ENCODE measurements at places on chromosomes 12 and 14.

DNA sequence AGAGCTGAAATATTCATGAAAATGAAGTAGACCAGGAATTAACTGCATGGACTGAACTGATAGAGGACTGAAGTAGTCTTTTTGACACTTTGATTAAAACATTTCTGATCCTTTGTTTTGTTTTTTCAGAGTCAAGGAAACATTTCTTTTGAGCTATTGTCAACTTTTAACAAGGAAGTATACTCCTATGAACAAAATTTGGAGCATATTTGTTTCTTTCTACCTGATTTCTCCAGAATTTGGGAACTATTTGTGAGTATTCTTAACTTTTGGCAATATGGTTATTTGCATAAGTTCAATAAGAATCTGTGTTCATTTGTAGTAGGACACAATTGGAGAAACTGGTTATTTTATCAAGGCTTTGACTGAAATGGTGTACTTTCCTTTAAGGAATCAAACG is 71.3 kb upstream of the HECTD1 start:
- H3K36me3 ChIP-seq, result peaks cover 1% of the 10 kb centered on the region
- no peak overlapping the region for H3K27ac ChIP-seq
- peaks cover 9% of the 10 kb centered on the region for H3K4me1 ChIP-seq
- no peaks in the 10 kb centered on the region for H3K27me3 ChIP-seq
- no peak overlapping the region for H3K4me3 ChIP-seq
- DNase-seq, result no peak

DNA sequence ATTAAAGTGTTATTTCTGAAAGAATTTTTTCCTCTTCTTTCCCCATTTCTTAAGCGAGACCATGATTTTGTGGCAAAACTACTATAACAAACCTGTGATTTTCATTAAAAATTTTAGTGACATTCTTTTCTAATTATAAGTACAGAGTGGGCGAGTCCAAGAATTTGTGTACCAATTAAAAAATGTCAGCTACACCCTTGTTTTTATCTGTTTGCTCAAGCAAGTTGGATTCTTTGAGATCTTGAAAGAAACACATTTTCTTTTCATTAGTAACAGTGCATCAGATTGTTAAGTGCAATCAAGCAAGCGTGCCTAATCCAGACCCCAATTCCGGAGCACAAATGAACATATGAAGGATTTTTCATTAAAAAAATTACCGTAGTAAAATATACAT is 338.8 kb upstream of the DDHD1 start:
- H3K27ac ChIP-seq, result no peak overlapping the region
- H3K4me3 ChIP-seq, result no peak overlapping the region
- H3K27me3 ChIP-seq, result peaks cover 5% of the 10 kb centered on the region
- no peak for DNase-seq
- H3K36me3 ChIP-seq, result no peaks in the 10 kb centered on the region
- H3K4me1 ChIP-seq, result no peaks in the 10 kb centered on the region

- no peaks in the 10 kb centered on the region for H3K36me3 ChIP-seq
- H3K4me3 ChIP-seq, result no peak overlapping the region
- H3K27ac ChIP-seq, result no peak overlapping the region
- no peaks in the 10 kb centered on the region for H3K4me1 ChIP-seq
- peaks cover 6% of the 10 kb centered on the region for H3K27me3 ChIP-seq
Observed at GRCh38 chr12:56391721-56392120, 29.1 kb upstream of the APOF start.

DNA sequence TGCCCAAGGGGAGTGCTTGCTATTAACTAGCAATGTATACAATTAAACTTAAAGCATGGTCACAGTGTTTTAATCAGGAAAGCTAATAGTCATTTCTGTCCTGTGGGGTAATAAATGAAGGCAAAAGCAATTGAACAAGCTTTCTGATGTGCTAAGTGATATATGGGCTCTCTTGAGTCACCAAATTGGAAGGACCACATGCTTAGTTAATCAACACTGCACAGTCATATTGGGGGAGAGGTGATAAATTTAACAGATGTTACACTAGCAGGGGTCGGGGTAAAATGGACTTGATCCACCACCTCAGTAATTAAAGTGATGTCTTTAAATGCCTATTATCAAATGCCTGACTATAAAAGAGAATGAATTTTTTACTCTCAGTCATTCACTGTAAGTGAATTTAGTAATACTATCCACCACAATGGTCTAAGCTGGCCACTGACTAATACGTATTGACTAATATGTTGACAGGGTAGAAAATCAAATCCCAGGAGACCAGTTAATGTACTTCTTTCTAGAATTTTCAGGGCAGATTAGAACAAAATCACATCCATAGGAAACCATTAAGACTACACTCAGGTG is 736.3 kb downstream of the RPS29 start:
- no peak overlapping the region for H3K4me3 ChIP-seq
- H3K27me3 ChIP-seq, result no peaks in the 10 kb centered on the region
- H3K27ac ChIP-seq, result no peak overlapping the region
- H3K4me1 ChIP-seq, result no peaks in the 10 kb centered on the region

DNA sequence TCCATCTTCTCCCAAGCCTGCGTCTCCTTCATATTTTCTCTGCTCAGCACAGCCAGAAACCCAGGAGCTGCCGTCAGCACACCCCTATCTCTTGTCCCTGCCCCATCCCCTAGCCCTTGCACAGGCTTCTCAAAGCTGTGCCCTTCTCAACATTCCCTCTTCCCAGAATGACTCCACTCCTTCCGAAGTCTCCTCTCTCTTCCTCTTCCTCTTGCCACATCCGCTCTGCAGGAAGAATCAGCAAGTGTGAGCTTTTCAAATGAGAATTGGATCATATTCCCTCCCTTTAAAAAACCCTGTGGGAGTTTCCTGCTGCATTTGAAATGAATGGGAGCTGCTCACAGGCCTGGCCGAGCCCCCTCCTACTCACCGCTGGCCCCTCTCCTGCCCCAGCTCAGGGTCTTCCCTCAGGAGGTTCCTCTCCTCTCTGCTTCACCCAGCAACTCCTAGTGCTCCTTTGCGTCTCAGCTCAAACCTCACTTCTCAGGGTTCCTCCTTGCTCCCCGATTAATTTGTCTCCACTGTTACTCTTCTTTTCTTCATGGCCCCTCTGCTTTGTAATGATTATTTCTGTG is 528.5 kb upstream of the CCDC196 start:
- H3K36me3 ChIP-seq, result peaks cover 2% of the 10 kb centered on the region
- DNase-seq, result no peak
- H3K4me1 ChIP-seq, result peaks cover 24% of the 10 kb centered on the region
- H3K27me3 ChIP-seq, result peaks cover 2% of the 10 kb centered on the region
- H3K4me3 ChIP-seq, result no peak overlapping the region

DNA sequence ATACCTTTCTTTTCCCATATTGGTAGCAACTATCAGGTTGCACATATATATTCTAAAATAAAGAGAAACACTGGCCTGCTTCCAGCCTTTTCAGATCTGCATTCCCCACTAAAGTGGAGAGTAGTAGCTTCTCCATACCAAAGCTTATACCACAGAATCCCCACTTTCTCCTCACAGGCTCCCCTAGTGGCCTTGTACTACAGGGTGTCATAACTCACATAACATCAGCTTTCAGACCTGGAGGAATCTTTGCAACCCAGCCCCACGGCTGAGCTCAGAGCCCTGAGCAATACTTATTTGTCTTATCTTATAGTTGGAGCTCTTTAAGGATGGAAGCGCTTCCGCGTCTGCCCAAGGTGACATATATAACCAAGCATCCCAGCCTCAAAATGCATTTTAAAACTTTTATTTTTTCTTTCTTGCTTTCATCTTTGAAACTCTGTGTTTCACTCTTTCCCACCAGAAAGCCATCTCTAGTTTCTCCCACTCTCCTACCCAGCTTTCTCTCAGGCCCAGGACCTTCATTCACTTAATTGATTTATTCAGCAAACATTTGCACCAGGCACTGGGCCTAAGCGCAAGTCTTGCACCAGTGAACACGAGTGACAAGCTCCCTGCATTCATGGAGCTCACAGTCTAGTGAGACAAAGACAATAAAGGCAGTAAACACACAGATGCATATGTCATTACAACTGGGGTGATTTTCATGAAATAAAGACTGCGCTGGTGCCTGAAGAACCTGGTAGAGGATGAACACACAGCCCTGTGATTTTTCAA is 254.7 kb downstream of the IPO8 start:
- no peak overlapping the region for H3K4me3 ChIP-seq
- H3K4me1 ChIP-seq, result no peaks in the 10 kb centered on the region
- no peaks in the 10 kb centered on the region for H3K36me3 ChIP-seq
- no peak overlapping the region for H3K27ac ChIP-seq
- H3K27me3 ChIP-seq, result peaks cover 2% of the 10 kb centered on the region

DNA sequence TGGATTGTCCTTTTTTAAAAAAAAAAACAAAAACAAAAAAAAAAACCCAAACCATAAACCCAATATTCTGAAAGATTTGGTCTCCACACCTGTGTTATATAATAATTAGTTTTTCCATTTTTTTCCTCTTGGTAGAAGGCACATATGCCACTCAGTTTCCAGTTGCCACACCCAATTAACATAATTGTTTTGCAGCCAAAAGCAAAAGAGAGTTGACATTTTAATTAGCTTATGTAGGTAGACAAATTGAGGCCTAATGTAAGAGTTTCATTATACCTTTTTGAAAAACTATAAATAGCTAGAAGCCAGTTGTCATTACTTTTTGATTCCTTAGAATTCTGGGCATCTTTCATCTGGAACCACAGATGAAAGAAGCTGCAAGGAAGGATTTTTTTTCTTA is 21.0 kb downstream of the PTPN11 start:
- H3K27me3 ChIP-seq, result no peaks in the 10 kb centered on the region
- no peak overlapping the region for H3K27ac ChIP-seq
- DNase-seq, result no peak
- H3K4me1 ChIP-seq, result peaks cover 6% of the 10 kb centered on the region
- H3K36me3 ChIP-seq, result peaks cover 2% of the 10 kb centered on the region

DNA sequence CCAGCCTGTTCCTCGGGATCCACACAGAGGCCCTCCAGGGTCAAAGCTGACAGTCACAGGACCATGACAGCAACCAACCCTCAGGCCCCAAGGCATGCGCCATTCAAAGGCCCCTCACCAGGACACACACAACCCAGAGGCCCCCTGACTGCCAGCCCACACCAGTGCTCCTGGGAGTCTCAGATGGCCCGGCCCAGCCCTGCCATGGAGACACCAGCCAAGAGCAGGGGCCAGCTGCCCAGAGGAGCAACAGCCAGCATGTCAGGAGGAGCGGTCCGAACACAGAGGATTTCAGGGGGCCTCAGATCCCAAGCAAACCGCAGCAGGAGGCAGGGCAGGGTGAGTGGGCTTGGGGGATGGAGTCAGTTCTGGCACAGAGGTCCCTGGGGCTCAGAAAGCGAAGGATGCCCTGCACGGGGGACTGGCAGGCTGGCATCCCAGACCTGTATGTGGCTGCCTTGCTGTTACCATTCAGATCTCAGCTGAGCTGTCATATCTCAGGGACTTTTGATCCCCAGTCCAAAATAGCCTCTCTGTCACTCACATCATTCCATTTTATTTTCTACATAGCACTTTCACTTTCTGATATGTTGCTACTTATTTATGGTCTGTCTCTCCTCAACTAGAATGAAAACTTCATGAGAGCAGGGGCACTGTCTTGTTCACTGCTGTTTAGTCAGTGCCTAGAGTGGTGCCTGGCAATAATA is 4.8 kb downstream of the TMEM229B start:
- no peak overlapping the region for H3K4me3 ChIP-seq
- no peak overlapping the region for H3K27ac ChIP-seq

DNA sequence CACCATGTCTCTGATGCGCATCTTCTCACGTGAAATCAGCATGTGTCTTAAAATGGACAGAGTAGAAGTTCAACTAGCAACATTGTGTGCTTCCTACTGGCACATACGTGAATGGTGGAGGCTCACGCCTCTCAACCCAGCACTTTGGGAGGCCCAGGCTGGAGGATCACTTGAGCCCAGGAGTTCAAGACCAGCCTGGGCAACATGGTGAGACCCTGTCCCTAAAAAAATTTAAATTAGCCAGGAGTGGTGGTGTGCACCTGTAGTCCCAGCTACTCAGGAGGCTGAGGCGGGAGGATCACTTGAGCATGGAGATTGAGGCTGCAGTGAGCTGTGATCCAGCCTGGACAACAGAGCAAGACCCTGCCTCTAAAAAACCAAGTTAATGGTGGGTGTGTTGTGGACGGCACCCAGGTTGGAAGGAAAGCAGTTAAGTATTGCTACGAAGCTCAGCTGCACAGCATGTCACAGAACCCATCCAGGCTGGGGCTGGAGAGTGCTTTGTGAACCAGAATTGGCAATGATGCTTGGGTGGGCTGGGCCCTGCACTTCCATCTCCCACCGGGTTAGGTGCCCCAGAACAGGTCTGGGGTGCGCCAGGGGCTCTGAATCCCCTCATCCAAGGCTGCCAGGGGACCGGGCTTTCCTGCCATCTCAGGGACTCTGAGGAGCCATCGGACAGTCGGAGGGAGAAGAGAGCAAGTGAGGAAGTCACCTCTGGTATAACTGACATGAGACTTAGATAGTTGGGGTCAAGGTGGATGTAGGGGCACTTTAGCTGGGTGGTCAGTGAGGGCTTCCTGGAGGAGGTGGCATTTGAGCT is 33.0 kb upstream of the ULK1 start:
- no peaks in the 10 kb centered on the region for H3K36me3 ChIP-seq
- H3K27ac ChIP-seq, result no peak overlapping the region
- DNase-seq, result no peak
- no peak overlapping the region for H3K4me3 ChIP-seq
- peaks cover 2% of the 10 kb centered on the region for H3K4me1 ChIP-seq

DNA sequence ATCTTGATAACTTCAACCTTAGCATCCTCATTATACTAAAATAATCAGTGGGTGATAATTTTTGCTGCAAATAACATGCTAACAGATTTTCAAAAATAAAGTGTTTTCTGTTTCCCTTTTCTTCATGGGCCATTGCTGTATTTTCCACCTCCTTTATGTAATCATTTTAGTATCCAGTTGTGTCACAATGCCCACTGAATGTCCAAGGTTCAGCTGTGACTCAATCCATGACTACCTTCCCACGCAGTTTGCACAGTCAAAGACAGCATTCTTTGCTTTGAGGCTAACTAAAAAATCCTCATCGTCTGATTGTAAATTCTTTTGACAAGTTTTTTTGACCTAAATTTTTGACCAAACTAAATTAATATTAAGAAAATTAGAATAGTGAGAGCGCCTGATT is 474.1 kb downstream of the FLRT2 start:
- no peak for DNase-seq
- no peak overlapping the region for H3K4me3 ChIP-seq
- no peaks in the 10 kb centered on the region for H3K27me3 ChIP-seq
- H3K27ac ChIP-seq, result no peak overlapping the region

DNA sequence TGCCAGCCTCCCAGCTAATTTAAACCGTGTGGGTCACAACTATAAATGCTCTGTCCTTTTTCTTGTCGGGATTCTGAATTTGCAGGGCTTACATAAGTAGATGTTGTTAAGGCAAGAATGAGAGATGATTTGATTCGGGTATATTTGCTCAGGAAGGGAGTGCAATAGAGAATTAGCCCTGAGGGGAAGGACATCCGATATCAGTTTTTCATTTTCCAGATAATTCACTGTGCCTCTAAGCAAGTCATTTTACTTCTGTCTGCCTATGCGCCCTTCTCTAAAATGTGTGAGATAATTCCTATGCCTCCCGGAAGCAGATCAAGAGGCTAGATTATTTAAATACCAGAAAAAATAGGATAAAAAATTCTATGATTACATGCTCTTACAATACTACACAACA is 300.5 kb downstream of the RMST start:
- no peaks in the 10 kb centered on the region for H3K36me3 ChIP-seq
- H3K4me3 ChIP-seq, result no peak overlapping the region
- H3K27me3 ChIP-seq, result no peaks in the 10 kb centered on the region
- H3K4me1 ChIP-seq, result no peaks in the 10 kb centered on the region

Measured in activated naive CD8-positive, alpha-beta T cell treated with anti-CD3 and anti-CD28 coated beads, Interleukin-2, amount 10 ng/mL, durations not matched to agents 7 days and 5 days (primary cell).